ENCODE measurements at places on chromosomes 12 and 14.

DNA sequence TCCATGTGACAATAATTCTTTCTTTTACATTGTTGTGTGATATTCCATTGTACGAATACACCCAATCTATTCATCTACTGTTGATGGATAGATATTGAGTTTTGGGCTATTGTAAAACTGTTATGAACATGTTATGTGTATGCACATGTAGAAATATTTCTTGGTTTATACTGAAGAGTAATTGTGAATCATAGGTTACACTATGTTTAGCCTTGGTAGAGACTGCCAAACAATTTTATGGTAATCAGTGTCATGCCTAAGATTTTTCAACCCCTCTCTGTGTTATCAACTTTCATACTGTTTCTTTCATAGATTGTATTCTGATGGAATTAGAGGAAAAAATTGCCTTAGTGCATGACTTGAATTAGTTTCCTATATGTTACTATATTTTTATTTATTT is 39.5 kb downstream of the FRMD6 start:
- DNase-seq, result no peak

DNA sequence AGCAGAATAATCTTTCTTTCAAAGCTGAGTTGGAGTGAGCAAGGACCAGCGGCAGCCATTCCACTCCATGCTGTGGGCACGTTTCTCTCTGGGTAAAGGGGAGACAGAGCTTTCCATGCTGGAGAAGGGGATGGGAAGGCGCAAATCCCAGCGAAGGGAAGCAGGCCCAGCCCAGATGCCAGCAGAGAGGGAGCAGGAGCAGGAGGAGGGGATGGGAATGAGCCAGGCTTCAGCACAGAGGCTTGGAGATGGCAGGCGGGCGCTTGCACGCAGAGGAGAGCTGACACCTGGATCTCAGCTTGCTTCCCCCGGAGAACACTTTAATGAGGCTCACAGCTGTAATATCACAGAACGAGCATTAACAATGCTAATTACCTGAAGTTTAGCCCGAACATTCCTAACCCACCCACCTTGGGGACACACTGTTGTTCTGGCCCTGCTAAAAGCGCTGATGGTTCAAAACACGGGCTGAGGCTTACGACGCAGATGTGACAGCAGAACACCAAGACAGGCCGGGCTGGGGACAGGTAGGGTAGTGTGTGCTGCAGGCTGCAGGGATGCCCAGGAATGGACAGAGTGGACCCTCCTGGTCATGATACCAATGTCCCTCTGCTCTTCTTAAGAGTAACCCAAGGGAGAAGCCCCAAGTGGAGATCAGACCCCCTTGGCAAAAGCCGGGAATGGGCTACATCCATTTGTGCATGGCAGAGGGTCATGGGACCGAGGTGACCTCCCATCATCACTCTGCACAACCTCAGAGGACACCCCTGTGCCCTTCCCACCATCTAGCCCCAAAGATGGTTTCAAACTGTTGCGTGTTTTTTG is 288.6 kb downstream of the DPF3 start:
- no peak for DNase-seq

DNA sequence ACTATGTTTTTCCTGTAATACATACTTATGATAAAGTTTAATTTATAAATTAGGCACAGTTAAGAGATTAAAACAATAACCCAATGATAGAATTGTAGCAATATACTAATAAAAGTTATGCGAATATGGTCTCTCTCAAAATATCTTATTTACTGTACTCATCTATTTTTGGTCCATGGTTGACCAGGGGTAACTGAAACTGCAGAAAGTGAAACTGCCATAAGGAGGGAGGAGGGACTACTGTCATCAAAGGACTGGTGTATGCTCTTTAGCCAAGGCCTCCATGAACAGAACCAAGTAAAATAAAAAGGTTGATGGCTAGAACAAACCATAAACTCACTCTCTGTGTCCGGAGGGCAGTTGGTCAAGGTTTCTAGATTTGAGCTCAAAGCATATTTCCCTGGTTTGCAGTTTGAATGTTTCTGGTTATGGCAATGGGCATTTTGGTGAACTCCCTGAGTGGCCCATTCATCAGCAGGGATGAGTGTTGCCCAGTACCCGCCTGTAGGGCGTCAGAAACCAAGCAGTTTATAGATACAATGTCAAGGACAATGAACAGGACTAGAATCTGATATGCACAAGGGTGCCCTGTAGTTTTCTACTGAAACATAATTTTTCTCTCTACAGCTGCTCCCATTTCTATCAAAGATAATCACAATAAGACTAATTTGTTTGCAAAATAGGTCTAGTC is 19.8 kb downstream of the LEMD3 start:
- DNase-seq, result no peak

DNA sequence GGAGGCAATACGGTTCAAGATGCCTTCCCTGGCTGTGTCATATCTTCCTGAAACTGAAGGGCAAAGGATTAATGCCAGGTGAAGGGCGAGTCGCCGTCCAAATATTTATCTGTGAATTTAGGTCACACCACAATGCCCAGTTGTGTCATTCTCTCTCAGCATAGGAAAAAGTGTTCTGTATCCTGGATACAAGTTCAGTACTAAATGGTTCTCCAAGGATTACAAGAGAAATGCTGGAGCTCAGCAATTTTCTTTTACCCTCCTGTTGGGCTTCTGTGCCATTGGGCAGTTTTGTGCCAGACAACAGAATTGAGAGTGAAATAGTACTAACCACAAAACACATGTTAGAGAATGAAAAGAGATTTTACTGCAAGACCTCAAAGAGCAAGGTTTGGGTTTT is 493.9 kb downstream of the EGLN3 start:
- no peak for DNase-seq

DNA sequence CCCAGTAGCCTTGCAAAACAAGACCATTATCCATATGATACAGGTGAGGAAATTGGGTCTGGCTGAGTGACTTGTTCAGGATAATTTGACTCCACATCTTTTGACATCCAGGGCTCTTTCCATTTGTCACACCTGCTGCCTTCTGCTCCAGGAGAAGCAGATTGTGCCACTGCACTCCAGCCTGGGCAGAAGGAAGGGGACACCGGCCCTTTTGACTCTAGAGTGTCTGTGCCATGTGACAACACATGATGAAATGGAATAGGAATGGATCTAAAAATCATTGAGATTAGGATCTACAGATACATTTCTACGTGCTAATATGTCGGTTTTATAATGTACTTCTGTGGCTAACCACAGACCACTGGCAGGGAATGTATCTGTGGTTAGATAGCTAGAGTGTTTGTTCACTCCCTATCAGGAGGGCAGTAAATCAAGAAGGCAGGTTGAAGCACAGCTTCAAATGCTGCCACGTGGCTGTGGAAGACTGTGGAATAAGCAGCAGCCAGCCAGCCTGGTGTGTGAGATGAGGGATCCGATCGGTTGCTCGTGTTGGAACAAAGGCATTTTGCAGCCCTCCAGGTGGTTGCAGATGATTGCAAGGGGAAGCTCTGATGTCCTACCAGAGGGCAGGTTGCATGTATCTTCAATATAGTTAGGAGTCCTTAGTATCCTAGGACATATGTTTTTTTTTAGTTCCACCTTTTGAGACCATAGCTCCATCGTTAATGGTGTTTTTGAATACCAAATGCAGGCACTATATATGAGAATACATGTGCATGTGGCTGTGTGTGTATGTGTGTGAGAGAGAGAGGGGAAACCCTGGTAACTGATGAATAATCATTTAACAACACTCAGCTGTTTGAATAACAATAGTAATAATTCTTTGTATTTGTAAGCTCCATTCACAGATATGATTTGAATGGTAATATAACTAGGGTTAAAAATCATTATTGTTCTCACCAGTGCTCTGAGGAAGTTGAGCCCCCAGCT is 28.6 kb downstream of the EML1 start:
- no peak for DNase-seq

GRCh38 chr12:79020106-79020505 is 155.5 kb downstream of the SYT1 start:
- no peak for DNase-seq

GRCh38 chr14:55336162-55336561 is 64.9 kb downstream of the FBXO34 start:
- peak; percentile 54 for DNase-seq

GRCh38 chr12:22974865-22975264 is 349.9 kb downstream of the ETNK1 start:
- no peak for DNase-seq

DNA sequence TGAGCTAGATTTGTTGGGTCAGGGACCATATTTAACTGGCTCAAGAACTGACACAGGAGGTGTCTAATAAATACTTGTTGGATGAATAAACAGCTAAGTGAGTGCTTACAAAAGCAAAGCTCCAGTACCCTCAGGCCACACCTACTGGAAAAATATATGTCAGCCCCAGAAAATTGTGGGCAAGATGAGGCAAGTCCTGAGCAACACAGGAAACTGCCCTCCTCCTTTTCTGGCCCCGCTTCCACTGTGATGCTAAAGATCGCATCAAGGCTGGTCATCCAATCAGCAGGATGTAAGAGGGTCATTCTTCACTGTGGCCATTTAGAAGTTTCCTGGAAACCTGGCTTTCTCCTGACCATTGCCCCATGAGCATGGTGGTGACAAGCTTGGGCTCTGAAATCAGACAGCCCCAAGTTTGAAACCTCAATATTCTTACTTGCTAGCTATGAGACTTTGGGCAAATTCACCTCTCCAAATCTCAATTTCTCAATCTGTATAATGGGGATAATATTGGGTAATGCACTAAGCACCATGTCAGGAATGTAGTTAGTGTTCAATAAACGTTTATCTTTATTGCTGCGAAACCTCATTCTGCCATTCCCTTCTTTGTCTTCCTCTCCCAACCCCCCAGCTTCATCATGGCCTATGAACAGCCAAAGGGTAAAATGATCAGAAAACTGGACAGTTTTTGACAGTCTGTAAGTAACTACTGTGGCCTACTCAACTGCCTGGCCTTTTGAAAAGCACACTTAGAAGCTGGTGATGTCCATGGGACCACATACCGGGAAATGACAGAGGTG is 139.3 kb upstream of the PZP start:
- DNase-seq, result no peak

- peak; percentile 59 for DNase-seq
Measured at GRCh38 chr14:61438860-61439765, 117.7 kb downstream of the PRKCH start.

DNA sequence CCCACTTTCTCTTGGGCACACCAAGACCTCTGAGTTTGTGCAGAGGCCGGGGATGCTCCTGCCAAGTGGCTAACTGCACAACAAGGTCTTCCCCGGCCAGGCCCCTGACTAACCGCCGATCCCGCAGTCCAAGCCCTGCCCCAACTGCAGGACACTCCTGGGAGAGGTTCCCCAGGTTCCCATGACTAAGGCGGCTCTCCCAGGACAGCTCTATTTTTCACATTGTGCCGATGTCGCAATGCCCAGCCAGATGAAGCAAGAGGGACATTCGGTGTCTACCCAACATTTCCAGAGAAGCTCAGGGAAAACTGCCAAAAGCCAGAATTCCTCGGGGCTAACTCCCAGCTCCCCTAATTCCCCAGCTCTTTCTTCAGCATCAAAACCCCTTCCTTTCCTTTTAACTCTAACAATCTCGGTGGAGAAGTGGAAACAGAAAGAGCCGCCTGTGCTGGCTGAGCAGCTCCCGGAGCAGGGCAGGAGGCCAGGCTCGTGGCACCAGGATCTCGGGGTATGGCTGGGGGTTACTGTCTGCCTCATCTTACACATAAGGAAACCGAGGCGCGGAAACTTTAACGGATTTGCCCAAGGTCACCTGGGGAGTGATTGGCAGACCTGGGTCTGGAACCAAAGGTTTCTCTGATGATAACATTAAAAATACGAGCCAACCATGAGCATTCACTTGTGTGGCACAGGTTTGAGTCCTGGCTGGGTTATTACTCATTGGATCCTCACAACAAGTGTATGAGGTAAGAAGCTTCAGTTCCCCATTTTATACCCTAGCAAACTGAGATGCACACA is 318.2 kb downstream of the BCL11B start:
- no peak for DNase-seq

DNA sequence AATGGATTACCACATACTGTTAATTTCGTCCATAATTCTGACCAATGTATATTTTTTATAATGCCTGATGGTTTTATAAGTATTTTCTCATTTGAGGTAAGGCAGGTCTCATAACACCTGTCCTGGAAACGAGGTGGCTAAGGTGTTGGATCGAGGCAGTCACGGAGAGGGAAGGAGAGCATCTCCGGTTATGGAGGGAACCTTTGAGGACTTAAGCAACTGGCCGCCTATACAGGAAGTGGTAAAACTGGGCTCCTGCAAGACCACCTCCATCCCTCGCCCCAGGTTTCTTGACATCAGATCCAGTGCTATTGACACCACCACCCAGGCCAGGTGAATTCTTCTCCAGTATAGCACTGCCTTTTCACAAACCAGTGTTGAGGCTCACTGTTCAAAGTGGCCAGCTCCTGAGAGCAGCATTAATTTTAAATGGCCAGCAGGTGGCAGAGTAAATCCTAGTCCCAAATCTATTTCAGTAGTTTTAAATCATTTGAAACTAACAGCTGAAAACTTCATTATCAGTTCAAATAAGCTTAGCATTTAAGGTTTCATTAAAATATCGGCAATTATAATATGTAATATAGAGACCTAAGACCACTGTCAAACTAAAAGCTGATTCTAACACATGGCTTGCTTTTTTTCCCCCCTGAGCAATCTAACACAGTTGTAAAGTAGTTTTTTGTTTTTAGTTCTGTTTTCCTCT is 100.8 kb downstream of the PPM1A start:
- DNase-seq, result peak; percentile 32

DNA sequence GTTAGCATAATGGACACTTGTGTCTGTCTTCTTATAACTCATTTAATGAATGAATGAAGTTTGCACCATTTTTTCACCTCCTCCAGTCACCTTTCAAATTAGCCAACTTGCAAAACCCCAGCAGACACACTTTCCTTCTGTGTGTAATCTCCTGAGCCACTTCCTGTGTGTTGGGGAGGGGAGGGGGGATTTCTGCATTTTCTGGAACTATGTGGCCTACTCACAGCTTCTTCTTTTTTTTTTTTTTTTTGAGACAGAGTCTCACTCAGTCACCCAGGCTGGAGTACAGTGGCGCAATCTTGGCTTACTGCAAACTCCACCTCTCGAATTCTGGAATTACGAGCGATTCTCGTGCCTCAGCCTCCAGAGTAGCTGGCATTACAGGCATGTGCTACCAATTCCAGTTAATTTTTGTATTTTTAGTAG is 4.1 kb upstream of the SERPINA1 start:
- DNase-seq, result peak; percentile 7

DNA sequence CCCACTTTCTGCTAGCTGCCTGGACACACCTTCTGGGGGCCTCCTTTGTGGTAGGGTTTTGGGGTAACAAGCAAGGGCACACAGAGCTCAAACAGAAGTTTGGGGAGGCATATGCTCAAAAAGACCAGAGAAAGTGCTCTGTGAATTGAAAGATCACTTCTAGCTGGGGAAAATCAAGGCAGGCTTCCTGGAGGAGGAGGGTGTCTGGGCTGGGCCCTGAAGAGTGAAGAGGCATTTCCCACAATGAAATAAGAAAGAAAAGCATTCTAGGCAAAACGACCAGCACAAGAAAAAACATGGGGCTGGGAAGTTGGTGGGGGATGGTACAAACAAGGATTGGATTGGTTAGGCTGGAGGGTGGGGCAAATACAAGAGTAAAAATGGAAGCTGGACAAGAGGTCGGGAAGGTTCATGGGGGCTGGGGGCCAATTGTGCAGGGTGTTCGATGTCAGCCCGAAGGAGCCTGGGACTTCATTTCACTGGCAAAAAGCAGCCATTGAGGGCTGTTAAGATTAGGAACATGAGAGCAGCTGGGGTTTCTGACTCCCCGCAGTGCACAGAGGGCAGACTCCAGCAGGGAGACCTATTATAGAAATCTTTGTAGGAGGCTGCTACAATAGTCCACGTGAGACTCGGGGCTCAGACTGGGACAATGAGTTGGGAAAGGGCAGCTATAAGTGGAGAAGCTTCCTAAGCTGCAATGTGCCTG is 51.5 kb upstream of the CMKLR1 start:
- no peak for DNase-seq
